ENCODE measurements at places on chromosomes 12 and 14. TPM values are rescaled to one million over a fixed set of nuclear protein-coding genes. Genes with fewer than 3 reads are reported as not detected.

Gene GPD1
- 0.11 TPM for total RNA-seq

- no peak for DNase-seq
Measured at GRCh38 chr14:50139192-50139591, 22.8 kb upstream of the VCPKMT start.

Gene SCNN1A
- total RNA-seq: 2.9 TPM

Gene LRRC43
- total RNA-seq: not detected

Gene GUCY2C
- not detected for total RNA-seq

Gene TMEM132D
- not detected for total RNA-seq

- peak; percentile 67 for DNase-seq
Measured at GRCh38 chr12:91074851-91075250, 17.0 kb upstream of the KERA start.
